IMR-90 (cell line): ENCODE measurements at places on chromosomes 2 and 18.

GRCh38 chr18:7748251-7749007 is 181.3 kb downstream of the PTPRM start:
- DNase-seq, result no peak

DNA sequence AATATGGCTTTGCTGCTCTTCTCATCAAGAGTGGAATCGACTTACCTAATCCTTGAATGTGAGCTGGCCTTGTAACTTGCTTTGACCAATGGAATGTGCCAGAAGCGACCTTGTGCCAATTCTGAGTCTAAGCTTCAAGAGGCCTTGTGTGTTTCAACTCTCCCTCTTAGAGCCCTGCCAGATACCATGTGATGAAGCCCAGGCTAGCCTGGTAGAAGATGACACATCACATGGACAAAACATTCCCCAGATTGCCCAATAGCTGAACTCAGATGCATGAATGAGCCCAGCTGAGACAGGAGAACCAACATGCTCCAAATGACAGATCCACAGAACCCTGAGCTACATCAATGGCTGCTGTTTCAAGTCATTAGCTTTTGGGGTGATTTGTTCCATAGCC is 4.2 kb upstream of the KLHL14 start:
- DNase-seq, result no peak

DNA sequence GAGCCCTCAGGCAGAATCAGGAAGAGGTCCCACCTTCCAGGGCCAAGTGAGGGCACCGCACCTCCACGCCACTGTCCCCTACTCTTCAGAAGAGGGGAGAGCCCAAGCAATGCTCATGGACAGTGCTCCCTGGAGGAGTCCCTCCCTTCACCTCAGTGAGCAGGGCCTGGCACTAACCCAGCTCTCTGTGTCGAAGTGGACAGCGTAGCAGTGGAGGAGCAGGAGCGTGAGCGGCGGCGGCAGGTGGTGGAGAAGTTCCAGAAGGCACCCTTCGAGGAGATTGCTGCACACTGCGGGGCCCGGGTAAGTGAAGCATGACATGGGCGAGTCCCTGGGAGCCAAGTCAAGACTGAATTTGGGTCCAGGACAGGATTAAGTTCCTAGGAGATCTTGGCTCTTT is 16.7 kb downstream of the POMC start:
- no peak for DNase-seq

GRCh38 chr2:200092235-200092634 is 136.9 kb downstream of the MAIP1 start:
- DNase-seq, result no peak
